Suppressor macrophage treated with lipopolysaccharide for 1 hour (primary cell): ENCODE measurements at places on chromosomes 2 and 18.

GRCh38 chr2:67867735-67868134 lies 195.1 kb downstream of the C1D start:
- no peak for DNase-seq

- peak; percentile 90 for DNase-seq
These were observed 296.0 kb downstream of the PLCL1 start for GRCh38 chr2:198100346-198100745.

- DNase-seq, result peak; percentile 25
These were observed 85.8 kb downstream of the SH3RF3 start for GRCh38 chr2:109214651-109215371.

DNA sequence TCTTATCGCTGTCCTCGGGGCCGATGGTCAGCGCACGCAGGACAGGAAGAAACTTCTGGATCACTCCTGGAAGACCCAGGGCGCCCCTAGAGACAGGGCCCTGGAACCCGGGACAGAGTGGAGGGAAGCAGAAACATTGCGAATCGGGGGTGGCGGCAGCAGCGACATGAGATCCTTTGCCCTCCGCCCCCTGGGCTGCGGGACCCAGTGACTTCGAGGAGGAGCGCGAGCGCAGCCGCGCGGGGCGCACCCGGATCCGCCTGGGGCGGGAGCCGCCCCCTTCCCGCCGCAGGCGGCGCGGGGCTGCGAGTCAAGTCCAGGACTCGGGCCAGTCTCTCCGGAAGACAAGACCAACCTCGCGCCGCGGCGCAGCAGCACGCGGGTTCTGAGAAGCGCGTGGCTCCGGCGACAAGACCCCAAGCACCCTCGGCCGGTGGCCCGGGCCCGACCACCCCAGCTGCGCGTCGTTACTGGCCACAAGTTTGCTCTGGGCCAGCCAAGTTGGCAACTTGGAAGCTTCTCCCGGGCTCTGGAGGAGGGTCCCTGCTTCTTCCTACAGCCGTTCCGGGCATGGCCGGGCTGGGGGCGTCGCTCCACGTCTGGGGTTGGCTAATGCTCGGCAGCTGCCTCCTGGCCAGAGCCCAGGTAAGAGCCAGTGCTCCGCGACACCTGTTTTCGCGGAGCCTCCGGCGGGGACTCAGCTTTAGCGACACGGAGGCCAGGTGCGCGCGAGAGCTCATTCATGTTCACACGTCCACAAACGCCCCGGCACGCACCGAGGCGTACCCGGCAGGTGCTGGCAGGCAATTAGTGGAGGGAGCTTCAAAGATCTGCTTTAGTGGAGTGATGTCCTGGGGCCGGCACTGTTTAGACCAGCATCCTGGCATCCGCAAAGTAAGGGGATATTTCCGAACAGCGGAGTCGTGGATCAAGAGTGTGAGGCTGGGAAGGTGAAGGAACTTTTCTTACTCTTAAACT lies at the start of gene PTH2R:
Gene PTH2R (plus strand): TSS at position 319 of the 978 bp plus-strand sequence. CDS start 252 bp downstream, at position 571.
- DNase-seq, result peak; percentile 16

DNA sequence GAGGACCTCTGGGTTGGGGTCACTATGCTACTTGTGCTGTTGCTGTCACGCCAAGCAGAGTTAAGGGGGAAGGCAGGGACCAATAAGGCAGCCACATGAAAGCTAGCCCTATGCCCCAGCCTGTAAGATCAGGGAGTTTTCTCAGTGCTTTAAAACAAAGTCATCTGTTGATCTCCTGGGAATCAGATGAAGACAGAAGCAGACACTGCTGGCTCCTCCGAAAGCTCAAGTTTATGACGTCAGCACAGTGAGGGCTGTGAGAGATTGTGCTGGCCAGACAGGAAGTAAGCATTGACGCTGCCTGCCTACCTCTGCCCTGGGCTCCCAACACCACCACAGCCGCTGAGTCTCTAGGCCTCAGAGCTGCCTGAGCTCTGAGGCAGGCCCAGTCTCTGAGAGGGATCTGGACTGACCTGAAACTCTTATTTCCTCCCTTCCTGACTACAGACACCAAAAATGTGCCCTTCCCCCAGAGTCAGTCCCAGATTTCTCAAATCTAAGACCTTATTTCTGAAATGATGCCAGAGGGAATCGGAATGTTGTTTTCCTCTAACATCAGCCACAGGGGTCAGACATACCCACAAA lies 118.1 kb upstream of the EPAS1 start:
- peak; percentile 29 for DNase-seq

GRCh38 chr2:43474273-43474672 lies 121.6 kb downstream of the THADA start:
- DNase-seq, result no peak

DNA sequence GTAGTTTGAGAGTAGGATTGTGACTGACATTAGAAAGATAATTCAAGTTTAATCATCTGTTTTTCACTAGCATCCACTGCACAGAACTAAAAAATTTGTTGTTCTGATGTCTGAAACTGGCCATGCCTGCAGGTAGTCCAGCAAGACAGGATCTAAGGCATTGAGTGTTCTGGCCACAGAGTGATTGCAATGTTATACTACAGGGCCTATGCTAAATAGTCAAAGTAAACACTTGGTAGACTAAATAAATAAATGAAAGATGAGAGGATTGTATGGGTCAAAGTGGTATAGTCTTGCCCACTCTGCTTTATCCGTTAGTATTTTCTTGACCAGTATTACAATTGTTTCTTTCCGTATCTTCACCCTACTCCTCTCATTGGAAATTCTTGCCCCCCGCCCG lies 27.6 kb upstream of the FANCL start:
- DNase-seq, result no peak

DNA sequence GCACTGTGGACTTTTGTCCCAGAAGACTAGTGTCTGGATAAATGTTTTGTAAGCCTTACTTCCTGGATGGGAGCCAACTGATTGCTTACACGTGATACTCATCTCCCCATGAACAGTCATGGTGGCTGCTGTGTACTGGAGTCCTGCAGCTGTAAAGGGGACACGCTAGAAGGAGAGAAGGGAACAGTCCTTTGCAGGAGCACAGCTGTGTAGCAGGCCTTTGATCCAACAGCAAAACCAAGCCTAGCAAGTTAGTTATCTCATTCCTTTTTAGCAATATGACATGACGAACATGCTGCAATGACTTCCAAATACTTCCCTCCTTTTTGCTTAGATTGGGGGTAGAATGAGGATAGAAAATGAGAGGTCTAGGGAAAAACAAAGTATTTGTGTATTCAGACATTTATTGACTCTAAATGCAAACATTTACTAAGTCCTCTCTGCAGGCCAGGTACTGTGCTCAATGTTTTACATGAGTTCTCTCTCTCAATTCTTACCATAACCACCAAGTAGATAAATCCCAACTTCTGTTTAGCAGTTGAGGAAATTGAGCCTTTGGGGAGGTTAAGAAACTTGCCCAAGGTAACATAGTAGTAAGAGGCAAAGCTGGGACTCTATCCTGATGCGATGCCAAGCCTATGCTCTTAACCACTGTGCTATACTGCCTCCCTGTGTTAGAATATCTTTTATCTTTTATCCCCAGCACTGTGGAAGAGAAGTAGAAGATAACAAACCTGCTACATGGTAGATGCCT lies 55.4 kb upstream of the CD28 start:
- DNase-seq, result peak; percentile 72

DNA sequence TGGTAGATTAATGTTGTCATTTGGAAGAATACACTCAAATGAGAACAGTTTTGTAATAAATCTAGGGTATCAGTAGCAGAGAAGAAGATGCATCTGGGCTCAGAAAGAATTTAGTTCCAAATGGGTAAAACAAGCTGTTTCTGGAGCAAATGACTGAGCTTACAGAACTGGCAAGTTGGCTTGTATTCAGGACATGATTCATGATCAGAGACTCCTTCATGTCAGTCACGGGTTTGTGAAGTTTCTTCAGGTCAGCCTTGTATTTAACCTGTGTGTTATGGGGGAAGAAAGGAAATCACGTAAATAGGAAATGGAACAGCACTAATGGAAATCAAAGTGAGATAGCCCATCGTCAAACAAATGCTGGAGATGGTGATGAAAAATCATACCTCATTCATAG lies 109.1 kb downstream of the RIF1 start:
- no peak for DNase-seq

DNA sequence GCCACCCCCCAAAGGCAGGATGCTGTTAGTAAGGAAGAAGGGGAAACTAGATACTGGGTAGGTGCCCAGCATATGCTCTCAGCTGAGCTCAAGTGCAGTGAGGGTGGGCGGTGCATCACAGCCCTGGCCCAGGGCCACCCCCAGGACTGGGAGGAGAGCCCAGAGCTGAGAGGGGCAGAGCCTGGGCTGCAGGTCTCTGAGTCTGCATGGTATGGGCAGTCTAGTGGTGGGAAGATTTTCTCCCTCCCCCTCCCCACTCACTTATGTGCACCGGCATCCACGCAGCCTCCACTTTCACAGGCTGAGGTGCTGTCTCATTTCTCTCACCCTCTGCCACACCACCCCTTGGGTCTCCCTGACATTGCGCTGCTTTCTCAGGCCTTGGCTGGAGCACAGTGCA lies 48.5 kb upstream of the CAB39 start:
- DNase-seq, result no peak

DNA sequence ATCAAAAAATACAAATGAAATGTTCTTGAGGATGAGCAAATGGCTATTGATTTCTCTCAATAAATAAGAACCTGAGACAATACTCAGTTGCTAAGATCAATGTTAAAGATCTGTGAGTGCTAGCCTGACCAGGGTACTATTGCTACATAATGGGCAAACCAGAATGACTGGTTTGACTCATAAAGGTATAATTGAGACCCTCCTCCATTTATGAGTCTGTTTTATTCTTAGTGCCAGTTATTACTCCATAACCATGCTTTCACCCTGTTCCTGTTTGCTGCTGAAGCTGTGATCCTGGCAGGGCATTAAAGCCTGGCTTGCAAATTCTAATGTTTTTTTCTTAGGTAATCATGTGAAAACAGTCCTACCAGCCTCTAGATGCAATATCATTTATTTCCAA lies 56.6 kb upstream of the PPM1B start:
- no peak for DNase-seq

GRCh38 chr2:75222527-75222926 lies 23.2 kb upstream of the TACR1 start:
- DNase-seq, result no peak

DNA sequence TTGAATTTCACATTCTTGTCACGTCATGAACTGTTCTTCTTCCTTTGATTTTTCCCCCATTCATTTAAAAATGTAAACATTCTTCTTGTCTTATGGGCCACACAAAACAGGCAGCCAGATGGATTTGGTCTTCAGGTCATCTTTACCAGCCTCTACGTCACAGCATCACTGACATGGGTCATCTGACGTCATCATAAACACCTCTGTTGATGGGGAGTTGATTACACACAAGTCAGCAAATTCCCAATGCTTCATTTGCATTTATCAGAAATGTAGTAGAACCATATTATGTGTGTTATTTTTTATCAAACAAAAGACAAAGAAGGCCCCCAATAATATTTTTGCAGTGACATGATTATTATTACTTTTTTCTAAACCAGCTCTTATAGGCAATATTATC lies 777.9 kb downstream of the DCC start:
- DNase-seq, result no peak

GRCh38 chr2:101302016-101302415 lies 6.5 kb downstream of the RNF149 start:
- DNase-seq, result peak; percentile 11

DNA sequence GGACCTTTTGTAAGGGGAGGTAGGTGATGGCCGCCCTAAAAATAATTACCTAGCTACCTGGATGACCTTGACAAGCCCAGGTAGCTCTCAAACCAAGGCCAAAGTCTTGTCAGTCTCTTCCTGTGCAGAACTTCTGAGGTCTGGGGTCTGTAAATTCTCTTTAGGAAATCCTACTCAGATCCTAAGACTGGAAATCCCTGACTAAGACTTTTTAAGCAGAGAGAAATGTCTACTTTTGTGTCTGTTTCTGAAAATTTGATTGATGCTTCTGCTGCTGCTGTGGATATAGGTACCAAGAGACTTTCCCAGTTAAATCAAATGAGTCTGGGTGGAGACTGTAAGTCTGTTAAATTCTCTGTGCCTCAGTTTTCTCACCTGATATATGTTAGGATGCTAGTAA lies 36.9 kb upstream of the SIX3 start:
- no peak for DNase-seq

GRCh38 chr2:4427083-4427482 lies 723.7 kb downstream of the DCDC2C start:
- DNase-seq, result no peak

DNA sequence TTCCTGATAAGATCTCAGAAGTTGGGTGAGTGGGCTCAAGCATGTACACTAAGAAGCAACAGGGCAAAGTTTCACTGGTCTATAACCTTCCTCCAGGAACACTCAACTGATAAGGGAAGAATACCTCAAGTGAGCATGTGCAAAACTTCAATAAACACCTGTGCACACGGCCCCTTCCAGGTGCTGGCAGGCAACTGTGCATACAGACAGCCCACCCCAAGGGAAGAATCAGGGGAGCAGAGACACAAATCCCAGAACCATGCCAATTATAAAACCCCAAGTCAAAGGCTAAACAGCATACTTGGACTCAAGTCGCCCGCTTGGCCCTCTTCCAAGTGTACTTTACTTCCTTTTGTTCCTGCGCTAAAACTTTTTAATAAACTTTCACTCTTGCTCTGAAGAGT lies 85.9 kb upstream of the RTN4 start:
- no peak for DNase-seq

- no peak for DNase-seq
These were observed 10.0 kb downstream of the KLF11 start for GRCh38 chr2:10053351-10053750.

DNA sequence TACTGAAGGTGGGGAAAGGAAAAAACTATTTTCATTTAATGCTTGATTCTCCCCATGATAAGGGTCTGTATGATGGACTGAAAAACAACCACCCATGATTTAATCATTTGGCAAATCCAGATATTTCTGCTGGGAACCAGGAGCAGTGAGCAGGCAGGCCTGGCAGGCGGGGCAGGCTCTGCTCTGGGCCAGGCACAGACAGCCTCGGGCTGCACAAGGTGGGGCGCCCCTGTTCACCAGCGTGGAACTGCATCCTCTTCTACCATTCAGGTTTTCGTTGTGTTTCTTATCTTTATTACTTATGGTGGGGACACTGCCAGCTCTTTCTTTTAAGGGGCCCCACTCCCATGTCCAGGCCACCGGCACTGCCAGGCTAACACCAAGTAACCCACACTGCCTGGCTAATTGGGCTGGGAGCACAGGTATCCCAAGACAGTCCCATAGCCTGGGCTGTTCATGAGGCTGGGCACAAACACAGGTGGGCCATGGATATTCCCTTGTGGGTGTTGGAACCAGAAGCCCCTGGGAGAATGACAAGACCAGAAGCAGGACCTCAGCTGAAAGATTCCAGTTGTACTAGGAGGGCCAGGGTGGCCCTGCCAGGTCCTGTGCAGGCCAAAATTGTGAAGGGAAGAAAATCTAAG lies 57.1 kb upstream of the RALBP1 start:
- DNase-seq, result no peak

DNA sequence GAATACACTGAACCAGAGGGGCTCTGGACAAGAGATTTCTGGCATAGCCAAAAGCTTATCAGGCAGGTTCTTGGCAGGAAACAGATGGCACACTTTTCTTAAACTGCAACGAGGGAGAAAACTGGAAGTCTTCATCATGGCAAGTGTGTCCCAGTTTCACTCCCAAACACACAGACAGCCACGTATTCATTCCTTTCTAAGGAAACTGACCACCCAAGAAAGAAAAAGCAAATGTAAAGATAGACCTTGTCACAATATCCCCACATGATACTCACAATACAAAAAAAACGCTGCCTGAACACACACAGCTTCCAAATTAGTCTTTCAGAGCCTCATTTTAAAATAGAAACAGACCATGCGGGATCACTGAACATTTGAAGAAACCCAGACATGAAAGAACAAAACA lies 40.6 kb upstream of the RTTN start:
- no peak for DNase-seq

GRCh38 chr18:36702401-36703013 lies 126.3 kb downstream of the TPGS2 start:
- no peak for DNase-seq

GRCh38 chr2:218471982-218472381 lies 53.1 kb downstream of the VIL1 start:
- DNase-seq, result peak; percentile 79
